NAMALWA (cell line): ENCODE measurements at places on chromosomes 11 and 22.

DNA sequence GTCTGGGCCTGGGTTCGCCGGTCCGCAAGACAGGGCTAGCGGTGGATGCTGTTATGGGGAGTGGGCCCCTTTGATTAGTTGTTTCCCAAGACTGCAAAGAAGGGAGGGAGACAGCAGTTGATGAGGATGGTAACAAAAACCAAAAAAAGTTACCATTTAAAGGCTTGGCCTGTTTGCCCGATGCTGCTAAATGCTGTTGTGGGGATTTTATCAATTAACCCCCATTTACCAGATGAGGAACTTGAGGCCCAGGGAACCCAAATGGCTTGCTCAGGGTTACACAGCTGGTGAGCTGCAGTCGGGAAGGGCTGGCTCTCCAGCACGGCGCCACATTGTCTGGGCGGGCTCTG is 3.4 kb downstream of the TRPT1 start:
- DNase-seq, result no peak

- no peak for DNase-seq
Observed at GRCh38 chr11:13929395-13929891, 33.1 kb upstream of the SPON1 start.

DNA sequence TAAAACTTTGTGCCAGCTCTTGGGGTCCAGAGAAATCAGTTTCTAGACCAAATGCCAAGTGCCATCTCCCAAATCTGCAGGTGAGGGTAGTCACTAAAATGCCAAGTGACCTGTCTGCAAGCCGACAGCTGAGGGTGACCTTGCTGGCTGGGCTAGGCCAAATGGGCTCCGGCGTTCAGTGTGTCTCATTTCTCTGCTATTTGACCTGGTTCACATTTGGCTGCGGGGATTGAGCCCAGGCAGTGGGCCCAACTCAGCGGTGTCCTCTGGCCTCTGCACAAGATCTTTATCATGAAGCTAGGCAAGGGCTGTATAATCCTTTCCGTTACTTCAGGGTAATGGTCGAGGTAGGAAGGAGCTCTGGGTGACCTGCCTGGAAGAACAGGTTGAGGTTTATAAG is 87.5 kb downstream of the SNX19 start:
- DNase-seq, result no peak

DNA sequence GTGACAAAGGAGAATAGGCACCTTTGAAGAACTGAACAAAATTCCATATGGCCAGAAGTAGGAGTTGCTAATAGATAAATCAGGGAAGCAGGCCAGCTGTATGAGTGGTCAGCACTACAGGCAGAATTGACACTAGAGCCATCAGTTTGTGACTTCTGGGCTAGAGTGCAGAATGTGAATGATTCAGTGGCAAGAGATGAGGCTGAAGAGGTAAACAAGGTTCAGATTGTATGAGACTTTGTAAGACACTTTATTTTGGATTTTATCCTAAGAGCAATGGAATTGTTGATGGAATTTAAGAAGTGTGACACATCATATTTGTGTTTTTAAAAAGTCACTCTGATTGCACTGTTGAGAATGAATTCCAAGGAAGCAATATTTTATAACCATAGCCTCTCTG is 12.9 kb downstream of the BIRC3 start:
- DNase-seq, result no peak

- DNase-seq, result no peak
Observed at GRCh38 chr11:126111458-126112116, 48.9 kb upstream of the CDON start.

- DNase-seq, result no peak
Observed at GRCh38 chr11:7640816-7641215, 32.5 kb downstream of the CYB5R2 start.

DNA sequence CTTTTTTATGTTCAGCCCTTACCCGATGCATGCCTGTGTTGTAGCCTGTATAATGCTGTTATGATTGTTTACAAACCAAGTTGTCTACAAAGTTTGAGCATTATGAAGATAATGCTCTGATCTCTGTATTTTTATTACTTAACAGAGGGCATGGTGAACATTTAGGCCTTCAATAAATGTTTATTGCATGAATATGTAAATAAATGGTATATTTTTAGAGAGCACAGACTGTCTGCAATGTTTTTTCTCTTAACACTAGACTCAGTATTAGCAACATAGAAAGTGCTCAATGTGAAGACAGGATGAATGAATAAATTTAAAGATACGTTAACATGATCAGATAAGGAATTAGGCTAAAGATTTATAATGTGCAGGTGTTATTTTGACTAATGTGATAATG is 130.9 kb downstream of the UVRAG start:
- no peak for DNase-seq

- no peak for DNase-seq
Observed at GRCh38 chr11:57742087-57742452, 779 bp downstream of the SELENOH start.

GRCh38 chr11:49208006-49208721 is at the start of gene FOLH1:
FOLH1 (minus strand) TSS chr11:49208602; CDS start chr11:49208409, 193 bp downstream.
- no peak for DNase-seq

- no peak for DNase-seq
Observed at GRCh38 chr11:6799402-6799801, at the start of gene OR6A2. OR6A2 (minus strand) TSS chr11:6799689; CDS start chr11:6795708, 3,981 bp downstream.

GRCh38 chr11:60863550-60864521 is 3.5 kb upstream of the ZP1 start:
- no peak for DNase-seq

DNA sequence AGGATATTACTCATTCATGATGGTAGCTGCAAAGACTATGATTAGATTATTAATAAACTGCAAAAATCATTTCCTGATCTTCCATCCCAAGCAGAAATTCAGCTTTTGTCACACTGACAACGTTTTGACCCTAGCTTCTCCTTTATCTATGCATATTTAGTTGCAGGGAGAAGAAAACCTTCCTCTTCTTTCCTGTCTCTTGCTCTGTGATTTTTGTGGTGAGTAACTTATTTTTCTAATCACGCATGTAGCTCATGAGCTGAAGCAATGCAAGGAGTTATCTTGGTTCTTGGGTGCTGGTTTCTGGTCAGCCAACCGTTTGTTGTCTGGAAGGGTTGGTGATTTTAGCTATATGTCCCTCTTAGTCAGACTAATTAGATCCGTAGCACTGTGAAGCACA is 56.4 kb downstream of the FDX1 start:
- no peak for DNase-seq

- DNase-seq, result no peak
Observed at GRCh38 chr22:32119568-32120235, 39.4 kb downstream of the C22orf42 start.

- DNase-seq, result no peak
Observed at GRCh38 chr11:456533-456932, 6.5 kb downstream of the PTDSS2 start.

DNA sequence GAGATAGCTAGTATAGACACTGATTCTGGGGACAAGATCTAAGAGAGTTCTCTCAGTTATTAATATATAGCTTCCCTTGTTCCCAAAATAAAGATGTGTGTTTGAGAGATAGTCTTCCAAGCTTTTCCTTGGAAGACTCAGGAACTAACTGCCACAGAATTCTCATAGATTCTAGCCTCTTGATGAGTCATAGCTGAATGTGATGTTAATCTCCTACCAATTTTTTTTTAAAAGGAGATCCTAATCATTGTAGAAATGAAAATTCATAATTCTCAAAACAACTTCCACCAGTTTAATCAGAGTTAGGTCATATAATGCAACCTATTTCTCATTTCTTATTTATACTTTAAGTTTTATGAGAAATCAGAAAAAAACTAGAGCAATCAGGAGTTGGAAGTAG is 148.8 kb downstream of the JRKL start:
- DNase-seq, result no peak
